ENCODE measurements at places on chromosomes 13 and 19.

DNA sequence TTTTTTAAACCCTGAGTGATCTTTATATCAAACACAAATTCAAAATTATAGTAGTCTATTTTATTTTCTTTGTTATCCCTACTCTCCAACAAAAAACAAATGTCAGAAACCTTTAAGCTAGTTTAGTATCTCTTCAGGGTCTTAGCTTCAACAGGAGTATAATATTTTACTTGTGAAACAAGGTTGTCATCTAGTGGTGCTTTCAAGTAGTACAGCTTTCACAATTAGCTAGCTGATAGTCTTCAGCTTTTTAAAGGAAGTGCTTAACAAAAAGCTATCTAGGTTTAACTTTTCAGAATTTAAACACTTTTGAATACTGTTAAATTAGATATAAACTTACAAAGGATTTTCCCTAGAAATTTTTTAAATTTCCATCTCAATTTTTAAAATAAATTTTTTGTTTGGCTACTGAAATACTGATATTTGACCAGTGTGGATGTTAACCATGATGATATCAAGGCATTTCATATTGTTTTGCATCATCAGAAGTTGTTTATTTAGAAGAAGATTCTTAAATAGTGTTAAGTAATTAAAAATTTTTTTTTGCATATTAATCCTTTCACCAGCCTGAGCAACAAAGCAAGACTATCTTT is 34.2 kb downstream of the TDRD3 start:
- DNase-seq = peak; percentile 11

DNA sequence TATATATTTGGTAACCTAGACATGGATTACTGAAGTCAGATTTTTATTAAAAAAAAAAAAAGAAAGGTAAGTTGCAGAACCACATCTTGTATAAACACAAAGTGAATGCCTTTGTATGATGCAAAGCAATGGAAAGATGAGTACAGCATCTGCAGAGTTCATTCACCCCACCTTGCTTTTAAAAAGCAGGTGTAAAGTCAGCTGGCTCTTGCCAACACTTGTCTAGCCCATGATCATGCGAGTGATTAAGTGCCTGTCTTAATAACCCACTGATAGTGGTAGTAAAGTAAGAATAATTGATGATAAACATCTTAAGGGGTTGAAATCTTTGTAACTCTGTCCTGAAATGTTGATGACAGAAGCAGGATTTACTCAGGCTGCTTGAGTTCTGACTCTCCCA is 710.4 kb downstream of the EFNB2 start:
- no peak for DNase-seq

DNA sequence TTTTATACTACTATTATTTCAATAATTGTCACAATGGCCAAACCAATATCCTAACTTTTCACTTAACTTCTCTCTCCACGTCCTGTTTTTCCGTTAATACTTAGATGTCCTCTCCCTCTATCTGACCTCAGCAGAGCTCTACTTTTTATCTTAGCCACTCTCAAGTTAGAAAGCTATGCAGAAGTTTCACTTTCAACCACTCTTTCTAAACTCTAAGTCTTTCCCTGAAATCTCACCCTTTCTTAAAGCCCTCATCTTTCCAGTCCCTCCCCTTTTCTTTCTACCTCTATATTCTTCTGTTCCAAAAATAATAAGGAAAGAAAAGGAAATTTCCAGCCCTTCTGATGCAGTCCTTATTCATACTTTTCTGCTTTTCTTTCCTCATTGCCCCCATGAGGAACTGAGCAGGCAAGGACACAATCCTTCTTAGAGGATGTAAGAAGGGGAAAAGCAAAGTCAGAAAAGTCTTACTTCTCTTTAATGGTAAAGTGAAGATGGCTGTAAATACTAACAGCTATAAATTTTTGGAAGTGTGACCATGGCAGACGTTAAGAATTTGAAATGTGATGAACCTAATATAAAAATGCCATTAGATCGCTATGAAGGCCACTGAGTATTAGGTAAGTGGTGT is 23.0 kb downstream of the FAM216B start:
- DNase-seq = no peak

DNA sequence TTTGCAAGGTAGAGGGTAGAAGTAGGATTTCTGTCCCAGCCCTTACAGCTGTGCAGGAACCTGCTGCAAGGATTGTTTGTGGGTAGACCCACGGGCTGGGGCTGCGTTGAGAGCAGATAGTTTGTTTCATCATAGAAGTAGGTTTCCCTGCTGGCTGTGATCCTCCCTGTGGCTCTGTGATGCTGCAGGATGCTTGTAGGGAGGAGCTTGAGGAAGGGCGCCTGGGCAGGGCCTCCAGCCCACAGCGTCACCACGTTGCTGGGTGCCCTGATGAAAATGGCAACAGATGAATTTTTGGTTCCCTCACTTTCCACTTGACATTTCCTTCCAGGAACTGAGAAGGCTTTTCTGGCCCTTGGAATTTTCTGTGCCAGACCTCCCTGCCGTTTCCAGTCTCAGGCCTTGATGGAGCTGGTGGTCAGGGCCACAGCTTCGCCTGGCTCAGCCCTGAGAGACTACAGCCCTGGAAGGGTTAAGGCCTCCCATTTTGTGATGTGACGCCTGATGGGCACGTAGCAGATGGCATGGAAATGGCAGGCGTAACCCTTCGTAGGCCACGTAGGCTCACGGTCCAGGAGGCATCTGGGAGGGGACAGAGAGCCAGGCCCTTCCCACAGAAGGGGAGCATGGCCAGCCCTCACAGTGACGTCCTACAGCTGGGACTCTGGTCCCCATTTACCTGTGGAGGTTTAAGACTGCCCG is 42.2 kb downstream of the GATAD2A start:
- no peak for DNase-seq

DNA sequence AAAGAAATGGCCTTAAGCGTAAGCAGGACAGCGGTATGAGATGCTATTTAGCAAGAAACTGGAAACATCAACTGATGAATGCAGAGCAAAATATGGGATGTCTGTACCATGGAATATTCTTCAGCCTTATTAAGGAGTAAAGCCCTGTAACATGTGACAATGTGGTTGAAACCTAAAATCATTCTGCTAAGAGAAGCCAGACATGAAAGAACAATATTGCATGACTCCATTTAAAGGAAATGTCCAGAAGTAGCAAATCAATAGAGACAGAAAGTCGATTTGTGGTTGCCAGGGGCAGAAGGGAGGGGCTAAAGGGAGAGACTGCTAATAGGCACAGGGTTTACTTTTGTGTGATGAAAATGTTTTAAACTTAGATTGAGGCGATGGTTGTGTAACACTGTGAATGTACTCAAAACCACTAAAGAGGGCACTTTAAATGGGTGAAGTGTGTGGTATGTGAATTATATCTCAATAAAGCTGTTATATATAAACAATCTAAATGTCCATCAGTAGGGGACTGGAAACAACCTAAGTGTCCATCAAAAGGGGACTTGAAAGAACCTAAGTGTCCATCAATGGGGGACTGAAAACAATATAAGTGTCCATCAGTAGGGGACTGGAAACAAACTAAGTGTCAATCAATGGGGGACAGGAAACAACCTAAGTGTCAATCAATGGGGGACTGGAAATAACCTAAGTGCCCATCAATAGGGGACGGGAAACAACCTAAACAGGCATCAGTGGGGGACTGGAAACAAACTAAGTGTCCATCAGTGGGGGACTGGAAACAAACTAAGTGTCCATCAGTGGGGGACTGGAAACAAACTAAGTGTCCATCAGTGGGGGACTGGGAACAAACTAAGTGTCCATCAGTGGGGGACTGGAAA is 45.4 kb downstream of the CCL25 start:
- DNase-seq = no peak

DNA sequence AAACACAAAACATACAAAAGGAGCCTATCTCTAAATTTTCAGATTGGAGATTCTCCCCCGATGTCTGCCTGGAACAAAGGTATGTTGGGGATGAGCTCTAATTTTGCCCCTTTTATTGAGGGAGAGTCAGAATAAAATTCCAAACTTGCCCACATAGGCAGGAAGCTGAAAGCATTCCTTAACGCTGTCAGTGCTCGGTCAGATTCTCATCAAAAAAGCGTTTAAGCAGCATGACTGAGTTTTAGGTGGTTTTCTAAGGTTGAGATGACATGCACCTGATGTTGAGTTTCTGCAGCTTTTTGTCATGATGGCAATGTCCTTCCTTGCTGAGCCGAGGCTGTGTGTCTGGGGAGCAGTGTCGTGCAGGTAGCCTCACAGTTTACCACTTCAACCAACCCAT is 48.4 kb upstream of the MEDAG start:
- no peak for DNase-seq

DNA sequence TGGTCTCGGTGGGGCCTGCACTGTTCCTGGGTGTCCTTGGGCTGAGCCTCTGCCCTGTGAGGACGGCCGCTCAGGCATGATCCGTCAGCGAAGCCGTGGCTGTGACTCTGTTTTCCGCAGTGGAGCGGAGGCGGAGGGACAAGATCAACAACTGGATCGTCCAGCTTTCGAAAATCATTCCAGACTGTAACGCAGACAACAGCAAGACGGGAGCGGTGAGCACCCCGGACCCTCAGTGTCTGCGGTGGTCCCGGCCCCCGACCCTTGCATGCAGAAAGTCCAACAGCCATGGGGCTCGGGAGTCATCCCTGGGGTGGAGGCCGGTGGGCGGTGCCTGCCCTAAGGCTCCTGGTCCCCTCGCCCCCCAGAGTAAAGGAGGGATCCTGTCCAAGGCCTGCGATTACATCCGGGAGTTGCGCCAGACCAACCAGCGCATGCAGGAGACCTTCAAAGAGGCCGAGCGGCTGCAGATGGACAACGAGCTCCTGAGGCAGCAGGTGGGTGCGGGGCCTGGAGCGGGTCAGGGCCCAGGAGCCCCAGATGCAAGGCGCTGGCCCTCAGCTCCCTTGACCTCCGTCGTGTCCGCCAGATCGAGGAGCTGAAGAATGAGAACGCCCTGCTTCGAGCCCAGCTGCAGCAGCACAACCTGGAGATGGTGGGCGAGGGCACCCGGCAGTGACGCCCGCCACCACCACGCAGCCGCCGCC is 3.6 kb upstream of the HAMP start:
- DNase-seq = no peak

DNA sequence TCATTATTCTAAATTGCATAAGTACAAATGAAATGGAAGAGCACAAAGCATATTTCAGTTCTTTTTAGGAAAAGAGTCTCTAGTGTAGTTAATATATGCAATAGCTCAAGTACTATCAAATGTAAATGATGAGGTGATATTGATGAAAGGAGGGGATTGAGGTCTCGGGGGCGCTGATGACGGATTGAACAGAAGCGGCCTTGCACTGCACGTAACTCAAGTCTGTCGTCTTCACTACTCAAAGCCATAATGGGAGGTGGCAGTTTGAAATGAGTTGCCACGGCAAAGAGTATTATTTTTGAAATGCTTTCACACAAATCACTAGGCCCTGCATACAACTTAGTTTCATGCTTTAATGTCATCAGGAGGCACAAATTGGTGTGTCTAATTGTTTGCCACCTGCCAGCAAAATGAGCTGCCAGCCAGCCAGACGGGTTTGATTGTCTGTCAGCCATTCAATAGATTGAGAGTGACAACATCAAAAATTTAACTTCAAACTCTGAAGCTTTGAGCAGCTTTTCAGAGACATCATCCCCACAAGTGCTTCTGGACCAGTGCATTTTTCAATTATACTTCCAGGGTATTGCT is 256.6 kb downstream of the NBEA start:
- no peak for DNase-seq

- no peak for DNase-seq
These were observed 62.7 kb downstream of the SLC7A1 start for GRCh38 chr13:29532821-29533220.

DNA sequence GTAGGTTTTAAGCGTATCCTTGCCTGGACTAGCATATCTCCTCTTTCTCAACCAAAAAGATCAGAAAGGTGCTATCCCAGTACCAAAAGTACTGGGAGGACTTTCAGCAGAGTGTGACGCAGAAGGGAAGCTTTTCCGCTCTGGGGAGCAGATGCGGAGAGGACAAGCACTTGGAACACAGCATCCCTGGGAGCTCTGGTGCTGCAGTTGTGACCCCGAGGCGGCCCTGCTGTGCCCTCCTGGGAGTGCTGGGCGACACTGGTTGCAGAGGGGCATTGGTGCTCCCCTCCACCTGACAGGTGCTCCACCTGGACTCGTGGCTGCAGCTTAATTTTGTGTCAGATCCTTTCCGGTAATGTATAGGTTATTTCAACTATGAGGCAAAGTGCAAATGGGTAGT is 3.4 kb downstream of the NAXD start:
- no peak for DNase-seq

DNA sequence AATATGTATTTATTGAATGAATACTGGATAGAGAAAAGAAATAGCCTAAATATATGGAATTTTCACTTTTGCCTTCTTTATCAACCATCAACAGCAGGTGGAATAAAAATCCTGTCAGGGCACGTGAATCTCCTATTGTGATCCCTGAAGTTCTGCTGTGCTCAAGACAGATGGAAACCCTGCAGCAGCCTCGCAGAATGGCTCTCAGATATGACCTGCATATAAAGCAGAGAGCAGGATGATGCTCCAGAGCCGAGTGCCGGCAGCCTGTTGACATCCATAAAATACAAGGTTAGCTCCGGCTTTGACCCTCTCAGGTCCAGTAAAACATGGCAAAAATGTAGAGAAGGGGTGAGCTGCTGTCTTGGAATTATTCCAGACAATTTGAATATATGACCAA is 659.3 kb downstream of the DIAPH3 start:
- DNase-seq = no peak

DNA sequence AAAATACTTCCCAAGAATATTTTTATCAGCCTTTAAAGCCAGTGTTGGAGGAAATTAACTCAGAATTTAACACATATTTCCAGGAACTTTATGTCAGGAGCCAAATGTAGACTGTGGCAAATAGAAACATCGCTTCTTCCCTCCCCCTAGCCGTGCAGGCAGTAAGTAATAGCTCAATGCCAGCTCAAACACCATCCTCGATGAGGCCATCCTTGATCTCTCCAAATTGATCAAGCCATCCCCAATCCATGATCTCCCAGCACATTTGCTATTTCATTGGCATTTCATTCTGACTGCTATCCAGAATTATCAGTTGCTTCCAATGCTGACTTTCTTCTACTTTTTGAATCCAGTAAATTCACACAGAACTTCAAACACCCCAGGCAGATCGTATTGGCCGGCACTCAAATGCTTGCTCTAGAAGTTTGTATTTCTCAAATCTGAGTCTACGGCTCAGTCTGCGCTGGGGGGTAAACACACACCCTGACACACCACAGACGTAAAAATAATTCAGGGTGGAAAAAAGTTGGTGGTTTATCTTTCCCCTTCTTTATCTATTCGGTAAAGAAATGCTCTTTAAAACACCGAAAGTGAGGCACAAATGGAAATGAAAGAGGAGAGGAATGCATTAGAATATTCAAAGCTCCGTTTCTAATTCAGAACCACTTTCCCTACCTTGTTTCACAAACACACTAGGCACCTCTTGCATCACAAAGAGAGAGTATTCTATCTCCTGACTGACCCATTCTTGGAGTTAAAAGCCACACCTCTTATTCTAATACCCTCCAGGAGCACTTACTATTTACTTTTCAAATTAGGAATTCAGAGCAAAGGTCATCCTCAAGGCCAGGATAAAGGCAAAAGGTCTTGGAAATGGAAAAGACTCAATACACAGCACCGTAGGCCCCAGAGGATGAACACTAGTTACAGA is 991 bp downstream of the OBI1 start:
- DNase-seq = peak; percentile 51
